ENCODE measurements at places on chromosomes 1 and 21. TPM values are rescaled to one million over a fixed set of nuclear protein-coding genes. Genes with fewer than 3 reads are reported as not detected.

Gene STUM
- not detected for polyA plus RNA-seq

Gene PTPRC
- polyA plus RNA-seq = not detected

Gene FAM3B
- not detected for polyA plus RNA-seq

Gene SLAMF9
- 0.15 TPM for polyA plus RNA-seq

Gene FALEC
- polyA plus RNA-seq = not detected

Gene S100PBP
- polyA plus RNA-seq = 12.4 TPM

Gene MMEL1
- not detected for polyA plus RNA-seq

Gene HSF2BP
- polyA plus RNA-seq = 3.0 TPM

Gene COL24A1
- polyA plus RNA-seq = not detected

Gene ASCL5
- not detected for polyA plus RNA-seq

Gene IGSF9
- 8.3 TPM for polyA plus RNA-seq

Gene CFAP74
- not detected for polyA plus RNA-seq

Gene SH2D1B
- 0.05 TPM for polyA plus RNA-seq

Gene CYP4Z1
- polyA plus RNA-seq = not detected

Gene ECM1
- polyA plus RNA-seq = 11.7 TPM

Gene SPRR2A
- polyA plus RNA-seq = 0.42 TPM

Gene FAM177B
- polyA plus RNA-seq = not detected

Gene C4BPB
- polyA plus RNA-seq = not detected

Gene DLGAP3
- 0.02 TPM for polyA plus RNA-seq

Gene SFN
- 2,641 TPM for polyA plus RNA-seq

Gene UBE2U
- polyA plus RNA-seq = not detected

Gene KCNE2
- not detected for polyA plus RNA-seq

Gene PLPPR5
- 0.06 TPM for polyA plus RNA-seq

Gene PTGER3
- polyA plus RNA-seq = not detected

Gene ZC3H12A
- polyA plus RNA-seq = 18.1 TPM

Gene BARHL2
- not detected for polyA plus RNA-seq

Gene TDRD10
- polyA plus RNA-seq = not detected

Gene RBBP4
- 67.5 TPM for polyA plus RNA-seq

Gene KCNJ9
- not detected for polyA plus RNA-seq

Gene ANKRD34A
- polyA plus RNA-seq = 1.1 TPM

Gene CCDC24
- 5.4 TPM for polyA plus RNA-seq

Gene OXCT2
- polyA plus RNA-seq = 0.27 TPM

Gene NUAK2
- 3.1 TPM for polyA plus RNA-seq

Gene UBASH3A
- not detected for polyA plus RNA-seq

Gene PACC1
- polyA plus RNA-seq = 9.8 TPM

Gene USP24
- 11.3 TPM for polyA plus RNA-seq

Measured in mammary epithelial cell (primary cell).